ENCODE measurements at places on chromosomes 12 and 14.

DNA sequence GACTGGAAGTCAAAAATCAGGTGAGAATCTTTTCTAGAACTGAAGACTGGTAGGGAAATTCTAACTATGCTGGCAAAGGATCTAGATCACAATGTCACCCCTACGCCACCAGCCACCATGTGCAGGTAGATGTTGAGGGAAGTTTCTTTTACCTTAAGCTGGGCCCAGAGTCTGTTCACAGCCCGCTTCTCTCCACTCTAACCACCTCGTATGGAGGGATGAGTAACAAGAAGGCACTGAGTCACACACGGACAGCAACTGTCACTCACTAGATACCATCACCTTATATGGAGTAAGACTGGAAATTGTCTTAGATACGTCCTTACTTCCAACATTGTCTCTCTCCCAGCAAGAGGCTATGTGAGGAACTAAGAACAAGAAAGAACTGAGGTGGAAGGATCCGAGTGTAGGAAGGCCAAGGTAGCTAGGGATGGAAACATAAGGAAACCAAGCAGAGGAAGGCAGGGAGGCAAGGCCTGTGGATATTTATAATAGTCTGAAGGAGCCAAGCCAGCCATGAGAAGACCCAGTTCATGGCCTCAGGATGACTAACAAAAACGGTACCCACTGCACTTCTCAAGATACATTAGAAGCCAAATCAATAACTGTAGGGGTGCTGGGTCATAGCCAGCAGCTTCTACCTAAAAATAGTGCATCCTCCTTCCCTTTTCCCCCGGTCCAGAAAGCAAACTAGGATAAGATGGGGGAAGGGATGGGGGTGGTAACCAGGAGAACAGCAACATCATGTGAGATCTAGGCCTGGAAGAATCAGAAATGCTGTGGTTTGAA is 15.5 kb downstream of the REM2 start:
- DNase-seq: no peak

DNA sequence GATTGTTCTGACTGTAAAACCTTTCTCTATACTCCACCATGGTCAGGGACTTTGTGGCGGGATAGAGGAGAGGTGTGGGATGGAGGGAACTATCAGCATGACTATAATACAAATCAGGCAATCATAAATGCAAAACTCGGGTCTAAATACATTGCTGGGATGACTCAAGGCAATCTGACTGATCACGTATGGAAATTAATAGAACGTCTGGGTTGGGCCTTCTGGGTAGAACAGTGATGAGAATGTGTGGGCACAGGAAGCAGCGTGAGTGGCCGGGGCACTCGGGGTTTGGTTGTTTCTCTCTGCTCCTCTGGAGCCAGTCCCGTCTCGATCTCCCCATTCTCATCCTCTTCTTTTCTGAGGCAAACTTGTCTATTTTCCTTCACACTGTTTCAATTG is 485.8 kb downstream of the VRK1 start:
- DNase-seq: no peak

GRCh38 chr14:32458720-32459119 is 129.6 kb downstream of the AKAP6 start:
- no peak for DNase-seq

GRCh38 chr12:48197549-48197970 is 5.5 kb downstream of the OR10AD1 start:
- peak; percentile 44 for DNase-seq

DNA sequence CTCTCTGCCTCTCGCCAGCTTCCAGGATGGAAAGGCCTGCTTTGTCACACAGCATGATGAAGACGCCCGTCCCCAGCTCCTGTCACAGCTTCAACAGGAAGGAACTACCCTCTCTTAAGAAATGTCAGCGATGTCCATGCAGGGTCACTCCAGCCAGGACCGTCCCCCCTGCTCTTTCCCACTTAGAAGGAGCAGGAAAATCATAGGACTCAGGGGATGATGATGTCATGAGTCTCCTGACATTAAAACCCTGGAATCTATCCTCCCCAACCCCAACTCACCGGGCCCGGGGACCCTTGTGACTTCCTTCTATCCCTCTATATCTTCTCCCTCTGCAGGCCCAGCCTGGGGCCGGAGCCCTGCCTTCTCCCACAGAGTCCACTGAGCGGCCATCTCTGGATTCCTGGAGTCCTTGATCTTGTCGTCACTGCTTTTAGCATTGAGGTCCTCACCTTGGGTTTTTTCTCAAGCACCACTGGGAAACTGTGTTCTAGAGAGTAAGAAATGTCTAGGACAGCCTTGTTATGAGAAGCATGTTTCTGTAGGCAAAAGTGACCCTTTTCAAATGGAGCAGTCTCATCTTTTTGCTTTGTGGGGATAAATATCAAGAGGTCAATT is 42.8 kb upstream of the P2RX7 start:
- no peak for DNase-seq

- no peak for DNase-seq
These were observed 110.6 kb upstream of the SOX5 start for GRCh38 chr12:24060089-24060488.

DNA sequence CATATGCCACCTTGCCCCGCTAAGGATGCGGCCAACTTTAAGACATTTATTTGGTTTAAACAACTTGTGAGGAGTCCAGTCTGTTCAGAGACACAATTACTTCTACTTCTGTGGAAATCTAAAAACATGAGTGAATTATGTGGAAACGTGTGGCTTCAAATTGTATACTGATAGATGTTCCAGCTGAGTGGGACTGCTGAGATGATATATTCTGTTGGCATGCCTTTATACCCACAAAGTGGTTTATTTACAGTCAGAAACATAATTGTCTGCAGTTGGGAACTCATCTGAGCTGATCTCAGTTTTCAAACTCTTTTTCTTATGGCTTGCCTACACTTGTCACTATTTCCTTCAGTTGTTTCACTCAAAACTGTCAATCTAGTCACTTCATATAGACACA is 67.8 kb downstream of the FLRT2 start:
- DNase-seq: no peak

DNA sequence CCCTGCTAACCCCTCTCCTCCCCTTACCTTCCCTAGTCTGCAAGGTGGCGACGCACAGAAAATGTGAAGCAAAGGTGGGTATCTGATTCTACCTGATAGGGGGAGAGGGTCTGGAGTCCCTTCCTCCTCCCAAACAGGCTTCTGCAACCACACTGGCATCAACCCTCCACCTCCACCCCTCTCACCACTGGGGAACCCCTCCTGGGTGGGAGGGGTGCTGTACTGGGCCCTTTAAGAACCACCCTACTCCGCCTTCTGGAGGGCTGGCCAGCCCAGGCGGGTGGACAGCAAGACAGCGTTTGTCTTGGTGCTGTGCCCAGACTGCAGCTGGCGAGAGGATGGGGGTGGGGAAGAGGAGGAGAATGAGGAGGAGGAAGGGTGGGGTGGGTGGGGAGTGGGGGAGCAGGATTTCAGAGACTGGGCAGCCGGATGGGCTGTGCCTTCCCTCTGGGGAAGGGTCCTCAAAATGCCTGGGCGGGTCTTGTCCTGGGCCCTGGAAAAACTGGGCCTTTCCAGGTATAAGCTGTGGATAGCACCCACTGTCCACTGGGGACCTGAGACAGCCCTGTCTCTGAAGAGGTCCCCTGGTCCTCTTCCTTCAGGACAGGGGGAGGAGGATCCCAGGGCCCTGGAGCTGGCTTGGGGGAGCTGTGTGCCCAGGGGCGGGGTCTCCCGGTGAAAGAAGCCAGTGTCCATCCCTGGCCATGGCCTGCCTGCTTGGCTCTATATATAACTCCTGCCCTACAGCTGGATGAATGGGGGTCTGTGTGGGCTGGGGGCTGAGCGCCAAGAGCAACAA is 2.8 kb downstream of the TNS2 start:
- no peak for DNase-seq

GRCh38 chr14:91350813-91351511 is 66.7 kb downstream of the CCDC88C start:
- peak; percentile 74 for DNase-seq

DNA sequence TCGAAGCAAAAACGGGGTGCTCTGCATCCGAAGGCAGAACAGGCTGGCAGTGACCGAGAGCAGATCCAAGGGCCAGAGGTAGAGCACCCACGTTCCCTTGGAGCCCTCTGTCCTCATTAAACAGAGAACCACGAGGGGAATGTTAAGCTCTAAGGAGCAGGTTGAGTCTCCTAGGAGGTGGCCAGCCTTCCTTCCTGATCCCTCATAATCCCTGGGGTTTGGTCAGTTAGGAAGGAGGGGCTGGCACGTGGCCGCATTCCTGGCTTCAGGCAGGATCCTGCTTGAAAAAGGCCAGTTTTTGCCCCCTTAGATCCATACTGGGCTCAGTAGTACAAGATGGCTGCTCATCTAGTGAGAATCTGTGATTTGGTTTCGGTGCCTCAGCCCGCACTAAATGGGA is 57.2 kb downstream of the SLC24A4 start:
- DNase-seq: no peak

GRCh38 chr12:50047693-50048250 is 9.6 kb upstream of the ASIC1 start:
- no peak for DNase-seq

DNA sequence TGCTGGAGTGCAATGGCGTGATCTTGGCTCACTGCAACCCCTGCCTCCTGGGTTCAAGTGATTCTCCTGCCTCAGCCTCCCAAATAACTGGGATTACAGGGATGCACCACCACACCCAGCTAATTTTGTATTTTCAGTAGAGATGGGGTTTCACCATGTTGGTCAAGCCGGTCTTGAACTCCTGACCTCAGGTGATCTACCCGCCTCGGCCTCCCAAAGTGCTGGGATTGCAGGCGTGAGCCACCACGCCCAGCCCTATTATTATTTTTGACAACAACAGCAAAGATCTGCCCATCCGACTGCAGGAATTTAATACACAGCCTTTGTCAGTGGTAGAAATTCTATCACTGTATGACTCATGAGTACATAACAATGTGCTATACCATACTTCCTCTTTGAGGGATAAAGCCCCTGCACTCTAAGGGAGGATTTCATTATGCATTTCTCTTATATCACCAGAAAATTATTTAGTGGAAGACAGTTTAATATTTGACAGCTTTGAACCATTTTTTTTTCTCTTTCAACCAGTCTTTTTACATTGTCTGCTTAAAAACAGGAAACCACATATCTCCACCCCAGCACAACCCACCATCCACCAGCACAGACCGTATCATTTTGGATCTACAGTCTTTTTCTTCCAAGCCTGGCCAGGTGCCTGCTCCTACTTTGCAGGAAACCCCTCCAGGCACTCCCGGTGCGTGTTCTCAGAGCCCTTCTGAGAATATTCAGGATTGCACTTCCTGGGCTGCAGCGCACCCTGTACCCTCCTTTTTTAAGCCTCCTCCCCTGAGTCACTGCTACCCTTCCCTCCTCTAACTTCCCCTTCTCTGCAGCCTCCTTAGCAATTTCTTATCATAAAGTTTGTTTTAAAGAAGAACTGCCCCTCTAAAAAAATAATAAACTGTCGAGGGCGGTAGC is 594 bp downstream of the ARHGDIB start:
- DNase-seq: peak; percentile 73

All from CD4-positive, alpha-beta T cell treated with Interleukin-12 subunit alpha and Interleukin-12 subunit beta, for 1 hour (primary cell).